AML-193 (cell line): ENCODE measurements at places on chromosomes 2 and 18.

DNA sequence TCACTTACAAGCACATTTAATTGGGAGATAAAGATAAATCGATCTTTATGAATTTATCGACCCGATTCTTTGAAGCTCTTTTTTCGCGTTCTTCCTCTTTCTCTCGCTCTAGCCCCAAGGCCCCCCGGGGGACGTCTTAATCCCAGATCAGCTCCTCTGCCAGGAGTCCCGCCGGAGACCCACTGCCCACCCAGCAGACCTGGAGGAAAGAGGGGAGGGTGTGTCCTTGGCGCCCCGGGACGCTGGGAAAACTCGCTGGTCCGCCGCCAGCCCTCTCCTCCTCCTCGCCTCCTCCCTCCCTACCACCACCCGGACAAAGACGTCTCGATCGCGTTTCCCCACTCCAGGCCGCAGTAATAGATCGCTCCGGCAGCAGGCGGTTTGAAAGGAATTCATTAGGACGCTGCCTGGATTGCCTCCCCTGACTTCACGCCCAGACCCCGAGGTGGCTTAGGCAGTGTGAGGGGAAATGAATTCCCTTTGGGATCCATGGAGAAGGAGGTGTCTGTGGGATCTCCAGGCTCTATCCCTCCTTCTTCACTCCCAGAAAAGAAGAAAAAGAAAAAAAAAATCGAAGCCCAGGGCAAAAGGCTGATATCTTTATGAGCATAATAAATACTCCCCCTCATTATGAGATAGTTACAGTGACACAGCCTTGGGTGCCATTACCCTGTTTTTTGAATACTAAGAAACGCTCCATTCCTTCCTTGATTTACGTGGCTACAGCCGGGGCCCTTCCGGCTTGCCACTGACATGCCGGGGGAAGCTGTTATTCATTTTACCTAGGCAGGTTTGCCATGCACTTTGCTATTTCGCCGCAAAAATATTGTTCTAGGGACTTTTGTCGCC lies 1.8 kb upstream of the GBX2 start:
- DNase-seq = no peak

GRCh38 chr2:119545754-119546446 lies 1.7 kb downstream of the CFAP221 start:
- no peak for DNase-seq

DNA sequence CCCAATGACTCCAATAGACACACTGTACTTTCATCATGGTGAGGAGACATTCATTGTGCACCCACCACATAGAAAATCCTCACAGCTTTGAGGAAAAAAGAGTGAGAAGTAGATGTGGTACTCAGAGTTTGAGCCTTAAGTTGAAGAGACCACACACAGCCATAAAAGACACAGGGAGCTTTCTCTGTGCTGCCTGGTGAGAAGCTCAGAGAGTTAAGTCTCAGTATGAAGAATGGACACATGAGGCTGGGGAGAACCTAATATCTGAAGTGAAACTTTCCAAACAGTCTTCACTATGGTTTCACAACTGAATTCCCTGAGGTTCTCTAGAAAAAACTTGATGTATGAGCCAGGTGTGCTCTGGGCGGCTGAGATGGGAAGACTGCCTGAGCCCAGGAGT lies 237.9 kb downstream of the NBAS start:
- DNase-seq = no peak

DNA sequence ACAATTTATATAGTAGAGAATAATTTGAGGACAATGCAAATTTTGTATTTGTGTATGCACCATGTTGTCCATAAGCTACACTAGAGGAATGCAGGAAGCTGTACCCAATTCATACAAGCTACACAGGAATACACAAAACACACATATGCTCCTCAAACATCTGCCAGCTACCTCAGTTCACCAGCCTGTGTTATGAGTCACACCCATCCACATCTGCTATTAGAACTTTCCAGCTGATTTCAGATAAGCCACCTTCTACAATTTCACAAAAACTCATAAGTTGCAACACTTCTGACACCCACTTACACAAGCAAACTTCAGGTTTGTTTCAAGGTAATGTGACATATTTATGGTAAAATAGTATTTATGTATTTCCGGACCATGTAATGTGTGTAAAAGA lies 438.9 kb downstream of the SATB2 start:
- no peak for DNase-seq

- DNase-seq = no peak
Observed at GRCh38 chr2:38537937-38538525, 64.7 kb downstream of the HNRNPLL start.

GRCh38 chr2:25397777-25398176 lies 56.1 kb upstream of the DNMT3A start:
- DNase-seq = no peak

DNA sequence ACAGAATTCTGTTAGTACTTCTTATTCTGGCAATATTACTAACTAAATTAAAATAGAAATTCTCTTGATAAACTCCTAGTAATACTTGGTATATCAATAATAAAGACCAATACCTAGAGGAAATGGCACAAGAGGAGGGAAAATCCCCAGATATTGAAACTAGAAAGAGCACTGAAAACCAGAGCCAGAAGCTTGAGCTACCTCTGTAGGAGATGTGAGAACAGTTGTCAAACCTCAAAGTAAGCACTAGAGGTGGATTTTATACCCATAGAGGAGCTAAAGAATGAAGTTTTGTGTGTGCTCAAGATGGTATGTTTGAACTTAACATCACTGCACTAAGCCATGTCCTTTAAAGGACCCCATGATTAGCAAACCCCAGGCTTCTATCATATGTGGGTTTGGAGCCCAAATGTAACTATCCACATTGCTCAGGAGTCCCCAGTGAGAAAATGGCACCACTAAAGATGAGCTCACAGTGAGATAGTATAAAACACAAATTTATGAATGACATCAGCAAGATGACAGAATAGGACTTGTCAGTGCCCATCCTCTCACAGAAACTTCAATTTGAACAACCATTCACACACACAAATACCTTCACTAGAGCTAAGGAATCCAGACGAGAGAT lies 122.1 kb downstream of the PKP4 start:
- DNase-seq = no peak

GRCh38 chr2:143473820-143474219 lies 344.6 kb downstream of the ARHGAP15 start:
- DNase-seq = no peak

GRCh38 chr2:38214209-38214717 lies 138.3 kb upstream of the CYP1B1 start:
- DNase-seq = no peak
